SJSA1 (cell line): ENCODE measurements at places on chromosomes 13 and 19.

GRCh38 chr13:18949970-18950369 is 231.7 kb downstream of the TUBA3C start:
- no peak for DNase-seq

DNA sequence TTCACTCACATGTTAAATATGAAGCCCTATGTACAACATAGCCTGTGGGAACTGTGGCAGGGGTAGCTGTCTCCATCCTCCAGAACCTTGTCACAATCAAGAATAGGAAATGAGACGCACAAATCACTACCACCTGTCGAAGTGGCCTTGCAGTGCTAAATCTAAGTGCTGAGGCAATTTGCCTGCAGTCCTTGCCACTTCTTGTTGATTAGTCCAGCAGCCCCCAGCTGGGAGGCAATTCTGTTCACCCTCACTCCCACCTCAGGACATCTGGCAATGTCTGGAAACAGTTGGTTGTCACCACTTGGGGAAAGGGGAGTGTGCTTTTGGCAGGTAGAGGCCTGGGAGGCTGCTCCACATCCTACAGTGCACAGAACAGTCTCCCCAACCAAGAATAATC is 10.7 kb downstream of the RFX2 start:
- DNase-seq, result no peak

DNA sequence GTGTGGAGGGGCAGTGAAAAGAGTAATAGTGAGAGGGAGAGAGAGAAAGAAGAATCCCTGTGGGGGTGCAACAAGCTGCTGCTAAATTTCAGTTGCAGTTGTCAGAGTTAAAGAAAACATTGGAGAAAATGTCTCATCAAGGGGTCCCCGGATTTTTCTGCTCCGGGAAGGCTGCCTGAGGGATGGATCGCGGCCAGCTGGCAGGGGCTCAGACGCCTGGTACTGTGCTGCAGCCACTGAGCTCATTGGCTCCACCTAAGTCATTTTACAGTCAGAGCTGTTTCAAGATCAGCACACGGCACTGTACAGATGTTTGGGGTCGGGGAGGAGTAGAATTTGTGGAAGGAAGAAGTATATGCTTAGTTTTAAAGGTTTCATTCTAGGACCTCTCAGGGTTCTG is 106.2 kb downstream of the SHISA2 start:
- DNase-seq, result no peak

GRCh38 chr13:21948769-21949474 is 278.0 kb downstream of the FGF9 start:
- no peak for DNase-seq

GRCh38 chr13:30510091-30510490 is 44.4 kb upstream of the HMGB1 start:
- DNase-seq, result no peak

- no peak for DNase-seq
Observed at GRCh38 chr13:20331419-20331818, 99.3 kb upstream of the GJB6 start.

- DNase-seq, result peak; percentile 42
Observed at GRCh38 chr13:28022848-28023518, 34.5 kb upstream of the URAD start.

GRCh38 chr13:47250146-47250545 is 353.3 kb upstream of the HTR2A start:
- DNase-seq, result no peak

- peak; percentile 7 for DNase-seq
Observed at GRCh38 chr19:15595069-15595468, 19.9 kb upstream of the CYP4F8 start.

- peak; percentile 15 for DNase-seq
Observed at GRCh38 chr13:73913079-73913740, 221.0 kb downstream of the KLF12 start.

GRCh38 chr13:49348751-49349150 is 95.1 kb downstream of the CAB39L start:
- DNase-seq, result no peak

DNA sequence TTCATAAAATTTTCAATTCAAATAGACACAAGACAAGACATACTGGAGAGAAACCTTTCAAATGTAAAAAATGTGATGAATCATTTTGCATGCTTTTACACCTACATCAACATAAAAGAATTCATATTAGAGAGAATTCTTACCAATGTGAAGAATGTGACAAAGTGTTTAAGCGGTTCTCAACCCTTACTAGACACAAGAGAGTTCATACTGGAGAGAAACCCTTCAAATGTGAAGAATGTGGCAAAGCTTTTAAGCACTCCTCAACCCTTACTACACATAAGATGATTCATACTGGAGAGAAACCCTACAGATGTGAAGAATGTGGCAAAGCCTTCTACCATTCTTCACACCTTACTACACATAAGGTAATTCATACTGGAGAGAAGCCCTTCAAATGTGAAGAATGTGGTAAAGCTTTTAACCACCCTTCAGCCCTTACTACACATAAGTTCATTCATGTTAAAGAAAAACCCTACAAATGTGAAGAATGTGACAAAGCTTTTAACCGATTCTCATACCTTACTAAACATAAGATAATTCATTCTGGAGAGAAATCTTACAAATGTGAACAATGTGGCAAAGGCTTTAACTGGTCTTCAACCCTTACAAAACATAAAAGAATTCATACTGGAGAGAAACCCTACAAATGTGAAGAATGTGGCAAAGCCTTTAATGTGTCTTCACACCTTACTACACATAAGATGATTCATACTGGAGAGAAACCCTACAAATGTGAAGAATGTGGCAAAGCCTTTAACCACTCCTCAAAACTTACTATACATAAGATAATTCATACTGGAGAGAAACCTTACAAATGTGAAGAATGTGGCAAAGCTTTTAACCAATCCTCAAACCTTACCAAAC is 24.6 kb upstream of the ZNF431 start:
- DNase-seq, result no peak

DNA sequence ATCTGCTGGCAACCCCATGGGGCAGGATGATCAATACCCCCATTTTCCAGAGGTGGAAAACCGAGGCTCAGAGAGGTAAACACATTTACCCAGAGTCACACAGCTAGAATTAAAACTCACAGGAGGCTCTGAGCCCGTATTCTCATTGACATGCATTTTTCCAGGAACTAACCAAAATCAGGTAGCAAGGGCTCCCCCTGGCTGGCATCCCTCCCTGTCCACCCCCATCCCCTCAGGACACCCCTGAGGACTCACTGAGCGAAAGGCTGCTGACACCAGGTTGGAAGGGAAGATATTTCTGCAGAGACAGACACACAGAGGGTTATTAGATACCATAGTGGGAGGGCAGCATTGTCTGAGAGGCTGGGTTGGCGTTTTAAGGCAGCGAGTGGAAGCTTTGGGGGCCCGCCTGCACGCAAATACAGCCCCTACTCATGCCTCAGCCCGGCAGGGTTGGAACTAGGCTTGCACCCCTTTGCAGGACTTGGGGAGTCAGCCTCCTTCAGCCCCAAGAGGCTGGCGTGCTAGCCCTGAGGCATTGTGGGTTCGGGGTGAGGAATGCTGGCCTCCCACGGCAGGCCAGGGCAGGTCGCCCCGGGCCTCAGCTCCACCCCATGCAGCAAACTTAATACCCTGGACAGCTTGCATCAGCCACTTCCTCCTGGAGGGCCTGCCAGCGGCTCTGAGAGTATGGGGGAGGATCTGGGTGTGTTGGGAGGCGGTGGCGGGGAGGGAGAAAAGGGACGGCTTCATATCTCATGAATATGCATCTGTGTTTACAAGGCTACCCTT is 3.9 kb downstream of the SLC1A5 start:
- DNase-seq, result peak; percentile 82

- DNase-seq, result no peak
Observed at GRCh38 chr13:59997976-59998375, 165.8 kb downstream of the DIAPH3 start.
